NCI-H2029 treated with DMSO at 0.1 percent for 48 hours (cell line): ENCODE measurements at places on chromosomes 3 and 15.
A peak's percentile ranks its signal among the peaks of the same experiment; 100 is the strongest.

DNA sequence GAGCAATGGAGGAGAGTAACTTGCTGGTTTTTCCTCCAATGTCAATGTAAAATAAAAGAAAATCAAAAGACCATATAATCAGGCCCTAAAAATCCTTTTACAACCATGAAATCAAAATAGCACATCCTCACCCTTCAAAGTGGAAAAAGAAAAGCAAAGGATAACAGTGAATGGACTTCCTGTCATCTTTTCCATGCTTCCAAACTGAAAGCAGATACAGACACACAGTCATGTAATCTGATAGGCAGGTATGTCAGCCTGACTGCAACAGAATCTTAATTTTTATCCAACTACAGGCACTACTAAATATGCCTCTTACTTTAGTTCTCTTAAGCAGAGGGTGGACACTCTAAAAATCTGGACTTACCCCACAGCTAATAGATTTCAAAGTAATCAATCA is 27.8 kb upstream of the IGDCC4 start:
- no peak for DNase-seq

GRCh38 chr3:47652142-47652541 is 73.5 kb upstream of the CSPG5 start:
- peak; percentile 12 for DNase-seq

- no peak for DNase-seq
Observed at GRCh38 chr3:46107682-46108081, 80.4 kb upstream of the XCR1 start.

DNA sequence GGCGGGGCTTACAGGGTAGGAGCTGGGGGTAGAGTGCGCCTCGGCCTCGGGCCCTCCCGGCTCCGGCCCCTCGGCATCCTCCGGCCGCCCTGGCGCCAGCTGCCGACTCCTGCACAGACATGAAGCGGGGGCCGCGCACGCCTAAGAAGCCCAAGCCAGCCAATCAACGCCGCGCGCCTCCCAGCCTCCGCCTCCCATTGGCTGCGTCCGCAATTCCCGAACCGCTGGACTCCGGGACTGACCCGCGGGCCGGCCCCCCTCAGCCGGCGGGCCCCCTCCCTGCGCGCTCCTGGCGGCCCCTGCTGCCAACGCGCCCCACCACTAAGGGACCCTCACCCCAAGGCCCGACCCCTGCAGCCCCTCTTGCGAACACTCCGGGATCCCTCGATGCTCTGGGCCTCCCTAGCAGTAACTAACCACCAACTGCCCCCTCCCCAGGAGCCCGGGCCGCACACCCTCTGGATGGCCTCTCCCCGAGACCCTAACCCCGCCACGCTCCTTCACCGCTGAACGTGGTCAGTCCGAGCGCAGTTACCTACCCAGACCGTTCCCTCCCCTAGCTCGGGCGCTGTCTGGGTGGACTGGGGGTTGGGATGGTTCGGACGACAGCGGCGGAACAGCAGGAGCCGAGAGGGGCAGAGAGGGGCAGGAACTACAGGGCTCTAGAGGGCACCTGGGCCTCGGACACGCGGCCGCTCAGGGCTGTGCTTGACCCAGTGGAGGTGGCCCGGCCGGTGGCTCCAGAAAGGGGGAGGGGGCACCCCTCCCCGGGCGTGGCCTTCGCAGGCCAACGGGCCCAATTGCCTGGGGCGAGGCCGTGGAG is 5.0 kb downstream of the GATA2 start:
- DNase-seq, result peak; percentile 26

DNA sequence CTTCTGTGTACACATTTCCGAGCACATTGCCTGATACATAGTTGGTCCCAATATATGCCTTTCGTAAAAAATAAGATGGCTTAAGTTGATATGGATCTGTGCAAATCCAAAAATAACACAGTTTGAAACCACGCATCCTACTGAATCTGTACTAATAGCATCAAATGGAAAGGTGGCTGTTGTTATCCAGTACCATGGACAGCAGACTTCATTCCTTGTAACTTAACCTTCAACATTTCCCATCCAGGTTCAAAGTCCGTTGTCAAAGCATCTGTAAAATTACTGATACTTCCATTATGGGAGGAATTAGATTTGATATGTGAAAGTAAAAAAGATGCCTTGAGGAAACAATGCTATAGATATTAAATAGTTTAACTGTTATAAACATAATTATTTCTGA is 65.5 kb upstream of the C3orf49 start:
- no peak for DNase-seq

- DNase-seq, result no peak
Observed at GRCh38 chr15:29676961-29677402, 145.3 kb downstream of the TJP1 start.

- DNase-seq, result no peak
Observed at GRCh38 chr3:172699031-172699430, 11.8 kb downstream of the NCEH1 start.

DNA sequence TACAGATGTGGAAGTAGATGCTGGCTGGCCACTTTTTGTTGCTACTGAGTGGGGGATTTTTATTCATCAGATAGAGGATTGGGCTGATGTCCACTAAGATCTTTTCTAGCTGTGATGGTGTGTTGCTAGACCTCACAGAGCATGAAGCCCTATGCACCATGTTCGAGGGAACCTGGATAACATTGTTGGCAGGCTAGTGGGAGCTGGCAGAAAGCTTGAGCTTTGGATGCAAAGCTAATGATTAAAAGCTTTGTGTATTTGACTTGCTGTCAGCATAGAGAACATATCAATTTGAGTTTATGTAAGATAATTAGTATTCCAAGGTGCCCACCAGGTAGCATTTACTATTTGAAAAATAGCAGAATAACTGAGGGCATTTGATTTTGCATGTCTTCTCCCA is 59.1 kb downstream of the ST6GAL1 start:
- no peak for DNase-seq

DNA sequence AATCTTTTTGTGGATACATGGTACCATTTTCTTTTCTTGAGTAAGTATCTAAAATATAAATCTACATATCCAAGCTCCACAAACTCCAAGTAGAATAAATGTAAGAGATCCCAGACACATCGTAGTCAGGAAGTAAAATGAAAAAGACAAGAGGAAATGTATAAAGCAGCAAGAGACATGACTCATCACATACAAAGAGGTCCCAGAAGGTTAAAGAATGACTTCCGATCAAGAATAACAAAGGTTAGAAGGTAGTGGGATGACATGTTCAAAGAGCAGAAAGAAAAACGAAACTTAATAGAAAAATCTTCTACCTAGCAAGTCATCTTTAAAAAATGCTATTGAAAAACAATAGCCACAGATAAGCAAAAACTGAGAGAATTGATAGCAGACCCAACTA is 705.8 kb downstream of the NR2F2 start:
- DNase-seq, result no peak

GRCh38 chr3:153319705-153320554 is 157.9 kb downstream of the RAP2B start:
- no peak for DNase-seq

DNA sequence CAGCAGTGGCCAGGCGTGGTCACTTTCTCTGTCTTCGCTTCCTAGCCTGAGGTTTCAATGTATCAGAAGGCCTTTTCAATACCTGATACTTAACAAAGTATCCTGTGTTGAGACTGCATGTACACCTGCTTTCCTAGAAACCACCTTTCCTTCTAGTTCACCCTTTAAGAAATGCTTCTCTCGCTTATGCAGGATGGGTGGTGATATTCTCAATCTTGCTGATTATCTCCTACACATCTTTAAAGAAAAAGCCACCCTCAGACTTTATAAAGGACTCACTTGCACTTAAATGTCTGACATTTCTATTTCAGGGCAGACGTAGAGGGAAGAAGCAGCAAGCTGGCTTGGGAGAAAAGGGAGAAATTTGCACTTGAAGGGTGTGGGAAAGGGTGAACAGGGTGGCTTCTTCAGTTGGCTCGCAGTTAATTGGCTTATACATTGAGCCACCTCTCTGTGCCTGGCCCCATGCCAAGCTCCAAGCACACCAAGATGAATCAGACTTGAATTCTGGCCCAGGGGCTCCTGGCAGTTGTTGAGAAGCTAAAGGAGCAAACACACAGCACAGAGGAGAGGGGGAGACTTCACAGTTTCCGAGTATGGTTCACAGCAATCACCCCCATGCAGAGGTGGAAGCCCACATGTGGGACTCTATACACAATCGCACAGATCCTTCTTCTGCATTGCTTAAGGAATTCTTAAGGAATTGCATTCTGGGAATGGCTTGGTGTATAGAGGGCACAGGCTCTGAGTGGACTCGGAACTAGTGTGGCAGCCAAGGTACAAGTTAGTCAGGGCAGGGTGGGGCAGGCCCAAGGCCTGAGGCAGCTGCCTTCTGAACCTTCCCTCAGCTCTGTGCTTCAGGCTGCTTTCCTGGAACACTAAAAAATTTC is 1.3 kb downstream of the ARL6IP5 start:
- no peak for DNase-seq

DNA sequence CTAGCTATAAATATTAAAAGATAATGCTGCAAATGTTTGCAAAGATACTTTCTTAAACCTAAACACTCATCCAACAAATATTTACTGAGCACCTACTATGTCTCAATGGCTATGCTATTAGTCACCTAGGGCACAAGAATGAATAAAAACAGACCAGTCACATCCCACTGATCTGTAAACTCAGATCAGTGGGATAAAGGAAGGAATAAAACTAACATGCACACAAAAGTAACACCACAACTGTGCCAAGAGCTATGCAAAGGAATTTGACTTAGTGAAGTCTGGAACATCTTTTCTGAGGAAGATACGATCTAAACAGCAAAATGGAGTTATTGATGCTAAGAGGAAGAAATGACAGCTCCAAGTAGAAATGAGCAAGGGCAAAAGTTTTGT is 56.6 kb downstream of the CBLB start:
- no peak for DNase-seq

- DNase-seq, result no peak
Observed at GRCh38 chr3:73451301-73451944, 173.3 kb downstream of the PDZRN3 start.

DNA sequence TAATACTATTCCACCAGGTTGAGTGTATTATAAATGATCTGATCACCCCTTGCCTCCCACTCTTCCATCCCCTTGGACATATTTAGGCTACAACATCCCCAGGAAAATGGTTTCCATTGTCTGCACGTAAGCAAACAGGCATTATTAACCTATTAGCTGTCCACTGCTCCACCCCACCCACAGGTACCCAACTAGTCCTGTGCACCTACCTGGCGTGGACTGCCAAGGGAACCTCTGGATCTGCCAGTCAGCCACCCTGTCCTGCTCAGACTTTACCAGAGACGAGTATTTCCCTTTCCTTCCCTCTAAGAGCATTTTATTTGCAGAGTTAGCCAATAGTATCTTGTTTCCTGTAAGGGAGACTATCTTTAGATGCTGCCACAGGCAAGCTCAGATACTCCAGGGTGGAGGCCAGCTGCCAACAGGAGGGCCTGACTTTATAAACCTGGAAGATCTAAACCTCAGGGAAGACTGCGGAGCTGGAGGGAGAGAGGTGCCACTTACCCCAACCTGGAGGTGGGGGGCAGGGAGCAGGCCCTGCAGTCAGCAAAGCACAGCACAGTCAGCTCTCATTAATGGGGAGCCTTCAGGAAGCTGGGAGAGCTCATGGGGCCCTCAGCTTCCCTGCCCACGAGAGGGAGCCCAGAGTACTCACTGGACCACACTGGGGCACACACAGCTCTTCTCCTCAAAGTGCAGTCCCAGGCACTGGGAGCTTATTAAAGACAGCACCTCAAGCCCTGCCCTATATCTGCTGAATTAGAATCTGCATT is at the start of gene CX3CR1:
Gene CX3CR1, minus strand, starts transcription at position 292 of the 773 bp plus-strand sequence. CDS start 13,527 bp downstream, outside the sequence.
- no peak for DNase-seq

- DNase-seq, result no peak
Observed at GRCh38 chr15:92425578-92426225, 32.0 kb downstream of the ST8SIA2 start.

DNA sequence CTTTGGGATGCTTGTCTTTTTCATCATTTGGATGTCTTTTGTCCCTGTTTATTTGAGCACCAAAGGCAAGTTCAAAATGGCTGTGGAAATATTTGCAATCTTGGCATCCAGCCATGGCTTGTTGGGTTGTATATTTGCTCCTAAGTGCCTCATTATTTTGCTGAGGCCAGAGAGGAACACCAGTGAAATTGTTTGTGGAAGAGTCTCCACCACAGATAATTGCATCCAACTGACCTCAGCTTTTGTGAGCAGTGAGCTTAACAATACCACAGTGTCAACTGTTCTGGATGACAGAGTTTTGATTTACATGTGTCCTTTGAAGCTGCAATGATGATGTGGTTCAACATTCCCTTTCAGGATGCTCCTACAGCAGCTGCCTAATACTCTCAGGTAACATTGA is 83.0 kb upstream of the KCNAB1 start:
- peak; percentile 76 for DNase-seq

GRCh38 chr15:51830276-51830806 is 888 bp downstream of the TMOD3 start:
- DNase-seq, result no peak

- DNase-seq, result no peak
Observed at GRCh38 chr3:94416768-94417167, 353.9 kb downstream of the NSUN3 start.

DNA sequence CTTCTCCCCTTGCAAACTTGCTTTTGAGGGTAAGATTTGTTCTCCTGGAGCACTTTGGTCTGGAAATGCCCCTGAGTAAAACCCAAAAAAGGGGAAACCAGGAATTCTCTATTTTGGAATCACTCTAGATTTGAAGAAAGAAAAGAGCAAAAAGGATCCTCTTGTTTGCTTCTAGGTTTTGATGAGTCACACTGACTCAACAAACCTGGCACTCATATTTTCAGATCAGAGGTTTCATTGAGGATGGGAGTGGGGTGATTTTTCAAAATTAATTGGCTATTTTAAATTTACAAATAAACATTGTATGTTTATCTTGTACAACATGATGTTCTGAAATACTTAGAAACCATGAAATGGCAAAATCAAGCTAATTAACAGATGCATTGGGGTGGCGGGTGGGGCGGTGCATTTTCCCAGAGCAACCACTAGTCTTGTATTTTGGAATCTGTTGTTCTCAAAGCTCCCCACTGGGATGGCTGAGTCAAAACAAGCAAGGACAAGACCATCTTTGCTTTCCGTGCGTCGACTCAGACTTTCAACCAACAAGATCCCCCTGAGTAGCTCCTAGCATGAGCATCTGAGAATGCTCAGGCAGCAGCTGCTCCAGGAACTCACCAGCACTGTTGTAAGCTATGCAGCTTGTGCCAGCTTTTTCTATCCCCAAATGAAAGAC is 451.4 kb downstream of the WDR72 start:
- no peak for DNase-seq

- DNase-seq, result no peak
Observed at GRCh38 chr3:105827959-105828358, 40.9 kb downstream of the CBLB start.
